Activated T-helper 17 cell treated with anti-CD3 and anti-CD28 coated beads, Interleukin-2, amount 50 U/mL, for 72 hours (primary cell): ENCODE measurements at places on chromosomes 6 and 20. TPM values are rescaled to one million over a fixed set of nuclear protein-coding genes. Genes with fewer than 3 reads are reported as not detected.
A peak's percentile ranks its signal among the peaks of the same experiment; 100 is the strongest.

DNA sequence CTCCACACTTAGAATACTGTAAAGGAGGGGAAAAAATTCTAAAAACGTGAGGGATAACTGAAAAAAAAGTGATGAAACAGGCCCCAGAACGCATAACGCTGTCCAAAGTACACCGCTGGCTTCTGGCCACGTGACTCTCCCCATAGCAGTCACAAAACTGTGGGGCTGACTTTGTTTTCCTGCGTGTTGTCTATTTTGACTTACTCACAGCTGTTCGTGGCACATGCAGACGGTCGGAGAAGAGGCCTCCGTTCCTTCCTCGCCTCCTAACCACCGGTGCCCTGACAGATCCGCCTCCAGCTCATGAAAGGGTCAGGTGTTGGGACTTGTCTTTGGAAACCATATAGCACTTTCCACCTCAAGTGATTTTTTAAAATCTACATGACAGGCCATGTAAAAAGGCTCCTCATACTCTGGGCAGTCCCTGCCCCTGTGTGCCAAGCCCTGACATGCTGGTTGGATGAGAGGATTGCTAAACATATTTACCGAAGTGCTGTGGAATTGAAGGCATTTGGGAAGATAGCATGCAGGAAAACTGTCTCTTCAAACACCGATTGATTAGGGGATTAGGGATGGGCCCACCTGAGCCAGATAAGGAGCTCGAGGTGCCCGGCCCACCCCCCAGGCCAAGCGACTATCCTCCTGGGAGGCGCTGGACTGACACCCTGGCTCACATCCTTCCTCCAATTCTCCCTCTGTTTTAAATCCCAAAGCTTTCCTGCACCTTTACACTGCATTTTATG, 54.8 kb downstream of the DACT2 start:
- no peak for ATAC-seq

GRCh38 chr6:116512734-116513133, 1.3 kb downstream of the CALHM5 start:
- ATAC-seq: no peak

DNA sequence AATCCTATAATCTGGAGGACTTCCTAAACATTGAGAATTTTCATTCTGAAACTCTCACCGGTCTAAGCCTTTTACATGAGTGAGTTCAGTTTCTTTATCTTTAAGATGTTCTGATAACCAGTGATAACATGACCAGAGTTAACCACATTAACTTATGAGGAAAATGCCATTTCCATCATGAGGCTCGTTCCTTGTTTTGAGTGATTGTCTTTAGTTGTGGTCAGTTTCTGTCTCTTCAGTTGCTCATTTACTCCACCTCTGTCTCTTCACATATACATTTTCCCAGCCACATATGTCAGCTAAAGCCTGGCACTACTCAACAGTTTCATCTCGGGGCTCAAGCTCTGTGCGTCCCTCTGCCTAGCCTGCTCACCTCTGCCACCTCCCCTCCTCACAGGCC, 70.4 kb downstream of the JAG1 start:
- peak; percentile 64 for ATAC-seq

GRCh38 chr6:53412751-53413150, 64.0 kb upstream of the ELOVL5 start:
- ATAC-seq: no peak

- ATAC-seq: no peak
These were observed 65.0 kb upstream of the SIRPA start for GRCh38 chr20:1830240-1830639.

- ATAC-seq: no peak
These were observed 38.8 kb downstream of the MRS2 start for GRCh38 chr6:24441599-24441904.

GRCh38 chr6:11007715-11008608, 36.1 kb downstream of the ELOVL2 start:
- ATAC-seq: peak; percentile 76

- ATAC-seq: no peak
These were observed 1.3 kb downstream of the EPB41L2 start for GRCh38 chr6:131061751-131062119.

Gene ZNF322
- total RNA-seq: 9.4 TPM

Gene EBF4
- 3.6 TPM for total RNA-seq

DNA sequence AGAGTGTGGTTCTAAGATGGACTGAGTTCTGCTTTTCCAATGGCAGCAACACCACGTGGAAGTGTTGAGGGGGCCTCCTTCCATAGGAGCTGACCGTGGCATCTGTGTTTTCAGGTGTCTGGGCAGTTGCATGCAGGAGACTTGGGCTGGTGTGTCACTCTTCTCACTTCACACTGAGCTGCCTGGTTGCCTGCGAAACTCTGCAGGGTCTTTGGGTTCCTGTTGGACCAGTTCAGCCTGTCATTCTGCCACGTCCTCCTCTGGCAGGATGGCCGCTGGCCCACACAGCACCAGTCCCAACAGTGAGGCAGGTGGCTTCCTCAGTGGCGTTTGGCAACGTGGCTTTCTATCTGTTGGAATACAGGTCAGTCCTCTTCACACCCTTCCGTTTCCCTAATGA, 16.1 kb upstream of the UNC93A start:
- no peak for ATAC-seq

Gene MDC1
- 82.1 TPM for total RNA-seq

Gene POU5F1
- 0.16 TPM for total RNA-seq

DNA sequence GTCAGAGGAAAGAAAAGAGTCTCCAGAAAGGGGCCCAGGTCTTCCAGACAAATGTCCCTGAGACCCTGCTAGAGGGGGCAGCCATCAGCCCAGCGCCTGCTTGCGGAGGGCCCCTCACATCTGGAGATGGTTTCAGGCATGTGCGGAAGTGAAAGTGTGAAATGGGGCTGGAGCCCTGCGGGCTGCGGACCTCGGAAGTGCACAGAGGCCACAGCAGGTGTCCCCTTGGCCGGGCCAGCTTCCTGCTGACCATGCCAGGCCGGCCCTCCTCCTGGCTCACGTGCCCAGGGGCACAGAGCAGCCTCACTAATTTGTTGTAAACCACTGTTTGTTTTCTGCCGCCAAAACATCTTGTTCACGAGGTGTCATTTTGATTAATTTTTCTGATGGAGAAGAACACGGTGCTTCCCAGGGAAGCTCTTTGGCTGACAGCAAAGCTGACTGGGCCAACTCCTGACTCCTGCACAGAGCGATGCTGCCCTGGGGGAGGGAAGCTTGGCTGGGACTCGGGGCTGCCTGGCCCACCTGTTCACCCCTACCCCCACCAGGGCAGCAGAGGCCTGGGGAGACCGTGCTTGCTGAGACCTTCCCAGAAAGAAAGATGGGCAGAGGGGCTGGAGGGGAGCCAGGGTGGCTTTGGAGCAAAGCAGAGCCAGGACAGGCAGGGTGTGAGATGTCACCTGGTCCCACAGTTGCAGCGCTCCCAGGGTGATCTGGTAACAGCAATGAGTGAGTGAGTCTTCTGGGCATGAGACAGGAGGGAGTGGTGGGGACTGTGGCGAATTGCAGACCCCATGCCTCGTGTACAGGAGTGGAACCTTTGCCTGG, 54.2 kb downstream of the BCAS4 start:
- ATAC-seq: no peak

DNA sequence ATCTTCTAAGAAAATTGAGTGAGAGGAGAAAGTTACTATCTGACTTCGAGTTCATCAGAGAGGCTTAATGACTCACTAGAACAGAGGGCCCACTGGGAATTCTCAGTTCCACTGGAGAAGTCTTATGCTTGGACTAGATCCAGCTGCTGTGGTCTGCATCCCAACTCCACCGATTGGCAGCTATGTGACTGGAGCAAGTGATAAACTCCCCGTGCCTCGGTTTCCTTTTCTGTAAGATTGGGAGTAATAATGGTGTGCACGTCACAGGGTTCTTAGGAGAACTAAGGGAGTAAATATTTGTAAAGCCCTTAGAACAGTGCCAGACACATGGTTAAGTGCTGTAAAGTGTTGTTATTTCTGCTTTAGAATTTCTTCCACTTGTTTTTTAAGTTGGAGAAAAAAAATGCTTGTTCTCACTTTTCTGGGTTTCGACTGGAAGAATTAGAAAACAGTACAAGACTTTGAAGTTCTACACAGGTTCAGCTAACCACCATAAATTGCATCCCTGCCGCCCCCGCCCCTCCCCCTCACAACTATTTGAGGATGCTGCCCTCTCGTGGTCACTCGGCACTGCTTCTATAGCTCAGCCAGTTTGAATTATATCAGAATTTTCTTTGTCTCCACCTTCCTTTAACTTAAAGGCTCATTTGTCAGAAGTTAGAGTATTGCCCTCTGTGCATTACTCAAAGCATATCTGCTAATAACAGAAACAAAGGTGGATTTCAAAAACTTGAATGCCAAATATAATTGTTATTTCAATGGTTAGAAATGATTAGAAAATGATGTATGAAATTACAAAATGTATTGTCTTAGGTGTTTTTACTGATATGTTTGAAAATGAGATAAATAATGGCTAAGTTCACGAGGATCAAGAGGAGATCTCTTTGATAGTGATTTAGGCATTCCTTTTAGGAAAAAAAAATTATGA, 95.0 kb upstream of the IFNGR1 start:
- ATAC-seq: peak; percentile 72

- no peak for ATAC-seq
These were observed 78.8 kb downstream of the RPS12 start for GRCh38 chr6:132892929-132893771.

DNA sequence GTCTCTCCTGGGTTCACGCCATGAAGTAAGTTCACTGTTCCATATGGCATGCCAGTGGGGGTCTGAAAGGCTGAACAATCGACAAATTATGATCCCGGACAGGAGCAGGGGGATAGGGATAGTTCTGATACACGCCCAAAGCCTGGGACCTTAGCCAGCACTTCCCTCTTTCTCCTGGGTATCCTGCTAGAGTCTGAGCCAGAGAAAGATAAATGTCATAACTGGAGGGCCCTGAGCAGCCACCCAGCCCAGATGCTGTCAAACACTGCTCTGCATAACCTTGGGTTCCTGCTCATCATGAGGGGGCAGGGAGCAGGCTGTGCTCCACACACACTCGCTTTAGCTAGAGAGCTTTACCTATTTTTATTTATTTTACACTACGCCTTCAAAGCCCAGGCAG, 12.3 kb downstream of the EDEM2 start:
- no peak for ATAC-seq

Gene VAPB
- total RNA-seq: 48.2 TPM
